ENCODE measurements at places on chromosomes 12 and 14.

GRCh38 chr14:90632451-90632850 is 183.8 kb downstream of the TTC7B start:
- DNase-seq = no peak

- DNase-seq = no peak
These were observed 117.2 kb upstream of the PMCH start for GRCh38 chr12:102314821-102315220.

DNA sequence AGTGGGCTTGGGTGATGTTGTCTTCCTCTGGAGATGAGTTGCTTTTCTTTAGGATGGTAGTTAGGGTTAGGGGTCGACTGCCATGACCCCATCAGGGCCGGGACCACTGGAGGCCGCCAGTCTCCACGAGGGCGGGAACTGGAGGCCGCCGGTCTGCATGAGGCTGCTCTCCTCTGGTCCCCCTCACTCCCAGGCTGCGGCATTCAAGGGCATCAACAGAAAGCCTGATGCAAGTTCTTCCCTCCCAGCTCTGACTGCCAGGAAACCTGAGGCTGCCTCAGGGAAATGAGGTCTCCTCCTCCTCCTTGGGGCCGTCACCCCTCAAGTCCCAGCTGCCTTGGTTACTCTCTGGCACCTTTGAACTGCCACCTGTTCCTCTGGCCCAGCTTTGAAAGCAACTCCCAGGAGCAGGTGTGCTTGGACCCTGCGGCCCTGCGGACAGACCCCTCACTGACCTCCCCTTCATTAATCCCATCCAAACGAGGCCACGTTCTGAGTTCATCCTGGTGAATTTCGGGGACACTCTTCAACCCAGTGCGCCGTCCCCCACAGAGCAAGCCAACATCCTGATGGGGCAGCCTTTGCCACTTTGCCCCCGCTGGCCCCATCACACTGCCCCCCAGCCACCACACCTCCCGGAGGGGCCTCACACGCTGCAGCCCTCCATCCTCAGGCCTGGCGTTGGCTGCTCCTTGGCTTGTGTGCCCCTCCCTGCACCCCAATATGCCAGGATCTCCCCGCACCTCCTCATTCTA is 37.2 kb upstream of the FBRSL1 start:
- DNase-seq = no peak

- peak; percentile 63 for DNase-seq
These were observed 8.6 kb downstream of the SLC25A29 start for GRCh38 chr14:100297320-100298300.

GRCh38 chr12:54584128-54584527 is 4.3 kb downstream of the PPP1R1A start:
- no peak for DNase-seq

DNA sequence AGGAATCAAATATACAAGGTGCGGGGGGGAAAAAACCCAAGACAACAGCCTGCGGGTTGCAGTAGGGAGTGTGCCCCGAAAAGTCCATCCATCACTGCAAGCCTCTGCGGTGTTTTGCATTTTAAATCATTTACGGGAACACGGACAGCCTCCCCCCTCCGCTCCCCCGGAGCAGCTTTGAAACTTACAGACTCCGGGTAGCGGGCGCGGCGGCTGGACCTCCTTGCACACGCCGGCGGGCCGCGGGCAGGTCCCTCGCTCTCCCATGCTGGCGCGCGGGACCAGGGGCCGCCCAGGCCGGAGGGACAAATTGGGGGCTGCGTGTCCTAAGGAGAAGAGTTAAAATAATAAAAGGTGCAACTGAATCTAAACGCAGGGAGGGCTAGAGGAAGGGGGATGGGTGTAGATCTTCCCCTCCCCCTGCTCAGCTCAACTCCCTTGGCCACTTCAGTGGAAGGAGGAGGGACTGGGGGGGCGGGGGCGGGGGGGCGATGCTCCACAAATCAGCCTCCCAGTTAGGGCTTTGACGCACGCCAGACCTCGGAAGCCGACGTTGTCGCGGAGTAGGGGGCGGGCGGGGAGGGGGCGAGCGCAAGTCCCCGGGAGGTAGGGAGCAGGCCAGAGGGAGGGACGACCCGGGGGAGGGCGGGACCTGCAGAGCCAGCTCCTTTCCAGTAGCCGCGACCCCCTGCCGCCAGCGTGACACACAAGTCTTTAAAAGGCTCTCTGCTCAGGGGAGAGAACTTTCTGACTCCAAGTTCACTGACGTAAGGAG is at the start of gene KCNJ8:
KCNJ8 (minus strand) TSS at position 349 of the 775 bp plus-strand sequence. CDS start 1,090 bp downstream, outside the sequence.
- peak; percentile 61 for DNase-seq

DNA sequence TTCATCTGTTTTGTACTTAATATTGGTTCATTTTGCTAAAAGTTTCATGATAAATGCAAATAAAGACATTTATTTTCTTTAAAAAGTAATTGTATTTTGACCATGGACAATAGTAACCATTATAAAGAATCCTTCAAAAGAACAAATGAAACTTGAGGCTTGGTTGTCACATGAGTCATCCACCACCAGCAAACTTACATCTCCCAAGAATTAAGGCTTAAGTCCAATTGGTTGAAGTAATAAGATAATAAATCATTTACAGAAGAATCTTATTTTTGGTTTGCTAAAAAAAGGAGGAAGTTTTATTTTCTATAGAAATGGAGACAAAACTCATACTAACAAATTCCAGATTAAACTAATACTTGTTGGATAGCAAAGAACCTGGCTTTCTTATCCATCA is 84.8 kb upstream of the KITLG start:
- DNase-seq = no peak

GRCh38 chr12:51242120-51242519 is 3.5 kb downstream of the DAZAP2 start:
- DNase-seq = no peak

GRCh38 chr12:12561371-12562015 is 1.2 kb downstream of the DUSP16 start:
- peak; percentile 75 for DNase-seq

GRCh38 chr12:92547420-92547819 is 155.4 kb upstream of the PLEKHG7 start:
- no peak for DNase-seq

All from mucosa of descending colon (tissue), 3 donors.